AG08395 (cell line): ENCODE measurements at places on chromosomes 1 and 21.

GRCh38 chr1:44316231-44316759 is 38.8 kb downstream of the ERI3 start:
- no peak for DNase-seq

DNA sequence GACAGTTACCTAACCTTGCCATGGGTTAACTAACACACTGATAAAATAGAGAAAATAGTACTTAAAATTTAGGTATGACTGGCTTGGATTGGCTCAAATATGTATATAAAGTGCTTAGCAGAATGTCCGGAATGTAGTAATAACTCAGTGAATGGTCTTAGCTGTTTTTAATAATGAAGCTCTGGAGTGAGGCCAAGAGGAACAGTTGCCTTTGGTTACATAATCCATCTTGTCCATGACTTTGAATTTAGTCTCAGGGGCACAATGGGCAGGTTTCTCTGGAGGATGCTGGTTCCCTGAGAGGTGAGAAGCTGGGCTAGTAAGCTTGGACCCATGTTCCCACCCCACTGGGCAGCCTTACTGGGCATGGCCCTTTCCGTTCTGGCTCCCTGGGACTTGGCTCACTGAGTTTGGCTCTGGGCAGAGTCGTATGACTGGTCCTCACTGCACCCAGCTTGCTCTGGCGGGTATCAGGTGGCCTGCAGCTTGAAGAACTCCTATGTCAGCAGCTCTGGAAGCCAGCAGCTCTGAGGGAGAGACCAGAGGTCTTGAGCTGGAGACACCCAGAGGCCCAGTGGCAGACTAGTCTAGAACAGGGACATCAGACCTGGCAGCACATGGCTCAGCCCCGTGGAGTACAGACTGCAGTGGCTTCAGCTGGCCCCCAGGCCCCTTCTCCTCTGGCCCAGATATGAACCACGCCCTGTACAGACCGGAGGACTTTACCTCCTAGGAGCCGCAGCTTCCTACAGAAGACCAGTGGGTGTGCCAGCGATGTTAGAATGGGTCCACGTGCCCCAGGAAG is 40.4 kb downstream of the TENT5C start:
- DNase-seq = peak; percentile 10

DNA sequence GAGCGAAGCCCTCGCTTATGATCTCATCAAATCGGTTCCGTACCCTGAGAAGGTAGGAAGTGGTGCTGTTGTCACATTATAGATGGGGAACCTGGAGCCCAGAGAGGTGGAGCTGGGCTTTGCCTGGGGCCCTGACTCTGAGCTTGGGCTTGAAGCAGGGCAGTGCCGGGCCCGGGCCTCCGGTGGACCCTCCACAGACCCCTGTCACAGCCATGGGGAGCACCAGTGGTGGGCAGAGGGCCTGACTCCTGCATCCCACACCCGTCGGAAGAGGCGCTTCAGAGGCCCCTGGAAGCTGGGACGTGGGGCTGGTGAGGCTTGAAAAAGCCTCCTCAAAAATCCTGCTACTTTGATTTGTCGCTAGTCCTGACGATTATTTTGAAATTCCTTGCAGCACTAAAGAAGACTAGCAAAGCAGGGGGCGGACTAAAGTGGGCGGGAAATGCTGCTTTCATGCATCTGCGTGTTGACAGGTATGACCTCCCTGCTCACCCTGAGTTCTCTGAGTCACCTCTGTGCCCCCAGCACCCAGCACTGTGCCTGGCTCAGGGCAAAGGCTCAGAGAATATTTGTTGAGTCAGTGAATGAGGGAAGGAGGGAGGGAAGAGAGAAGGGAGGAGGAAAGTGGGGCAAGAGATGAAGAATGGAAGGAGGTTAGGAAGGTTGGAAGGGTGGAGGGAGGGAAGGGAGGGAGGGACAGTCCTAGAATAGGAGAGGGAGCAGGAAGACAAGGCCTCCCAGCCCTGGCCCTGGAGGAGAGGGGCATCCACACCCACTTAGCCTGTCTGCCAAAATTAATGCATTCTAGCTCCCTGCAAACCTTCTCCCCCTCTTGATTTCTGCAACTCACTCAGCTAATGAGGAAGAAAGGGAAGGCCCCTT is 262.8 kb upstream of the VAMP3 start:
- no peak for DNase-seq

- no peak for DNase-seq
Measured at GRCh38 chr1:244137276-244137675, 86.2 kb downstream of the ZBTB18 start.

- DNase-seq = no peak
Measured at GRCh38 chr1:174466607-174467006, 18.8 kb downstream of the GPR52 start.

DNA sequence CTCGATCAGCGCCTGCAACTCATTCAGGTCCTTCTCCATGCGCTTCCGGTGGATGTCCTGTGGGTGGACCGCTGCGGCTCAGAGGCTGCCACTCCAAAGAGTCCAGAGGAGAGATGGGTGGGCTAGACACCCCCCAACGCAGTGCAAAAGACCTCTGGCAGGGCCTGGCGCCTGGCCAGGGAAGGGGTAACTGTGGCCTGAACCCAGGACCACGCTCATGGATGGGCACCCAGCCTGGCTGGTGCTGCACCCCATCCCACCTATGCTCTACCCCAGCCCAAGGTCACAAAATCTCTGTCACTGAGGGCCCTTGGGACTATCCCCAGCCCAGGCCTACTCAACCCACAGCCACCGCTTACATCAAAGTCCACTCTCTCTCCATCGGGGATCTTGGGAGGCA is 12.2 kb downstream of the TNNT2 start:
- no peak for DNase-seq

DNA sequence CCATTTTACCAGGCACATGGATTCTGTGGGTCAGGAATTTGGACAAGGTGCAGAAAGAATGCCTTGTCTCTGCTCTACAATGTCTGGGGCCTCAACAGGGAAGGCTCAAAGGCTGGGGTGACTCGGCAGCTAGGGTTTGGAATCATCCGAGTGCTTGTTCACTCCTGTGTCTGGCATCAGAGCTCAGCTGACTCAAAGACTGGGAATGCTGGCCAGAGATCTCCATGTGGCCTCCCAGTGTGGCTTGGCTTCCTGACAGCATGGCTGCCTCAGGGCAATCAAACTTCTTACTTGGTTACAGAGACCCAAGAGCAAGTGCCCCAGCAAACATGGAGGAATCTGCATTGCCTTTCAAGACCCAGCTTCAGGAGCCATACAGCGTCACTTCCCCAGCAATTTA is 110.5 kb downstream of the TOMM20 start:
- peak; percentile 93 for DNase-seq

- no peak for DNase-seq
Measured at GRCh38 chr1:110864287-110864686, 8.7 kb upstream of the CD53 start.

DNA sequence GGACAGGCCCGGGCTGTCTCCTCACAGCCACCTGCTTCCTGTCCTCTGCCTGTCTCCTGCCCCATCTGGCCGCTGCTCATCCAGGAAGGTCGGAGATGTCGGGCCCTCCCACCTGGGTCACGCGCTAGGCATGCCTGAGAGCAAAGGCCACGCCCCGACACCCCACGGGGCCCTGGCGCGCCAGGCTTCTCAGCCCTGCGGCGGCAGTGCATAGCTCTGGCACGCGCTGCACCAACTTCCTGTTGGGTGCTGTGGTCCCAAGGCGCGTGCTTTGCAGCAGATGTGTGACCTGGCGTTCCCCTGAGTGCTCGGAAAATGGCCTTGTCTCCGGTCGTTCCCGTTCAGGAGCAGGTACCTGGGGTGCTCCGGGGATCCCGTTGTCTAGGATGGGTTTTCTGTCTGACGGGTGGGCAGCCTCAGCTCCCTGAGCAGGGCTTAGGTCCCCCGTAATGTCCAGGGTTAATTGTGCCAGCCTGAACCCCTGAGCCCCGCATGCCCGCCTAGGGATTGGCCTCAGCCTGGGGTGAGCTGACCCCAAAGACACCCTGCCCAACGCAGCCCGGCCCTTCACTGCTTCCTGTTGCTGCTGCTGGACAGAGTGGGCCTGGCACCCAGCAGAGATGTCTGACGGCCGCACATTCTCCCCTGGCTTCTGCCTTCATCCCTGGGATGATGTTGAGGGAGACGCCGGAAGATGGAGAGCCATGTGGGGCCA is 19.4 kb upstream of the KCNAB2 start:
- peak; percentile 63 for DNase-seq

GRCh38 chr1:17350083-17350482 is 21.9 kb upstream of the PADI6 start:
- DNase-seq = no peak

DNA sequence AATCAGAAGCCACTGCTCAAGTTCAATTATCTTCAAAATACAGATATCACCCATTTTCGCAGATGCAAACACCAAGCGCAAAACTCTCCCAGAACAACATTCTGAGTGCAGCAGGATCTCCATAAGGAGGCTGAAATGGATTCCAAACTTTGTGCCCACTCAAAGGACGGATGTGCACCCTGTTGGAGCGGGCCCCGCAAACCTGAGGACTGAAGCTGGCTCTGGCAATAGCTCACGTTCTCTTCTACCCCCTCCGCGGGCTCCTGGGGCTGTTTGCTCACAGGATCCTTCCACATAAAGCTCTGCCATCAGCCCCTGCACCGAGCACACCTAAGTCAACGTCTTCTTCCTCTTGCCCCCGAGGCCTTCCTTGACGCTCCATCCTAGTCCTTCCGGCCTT is 11.7 kb upstream of the RCSD1 start:
- no peak for DNase-seq

- DNase-seq = no peak
Measured at GRCh38 chr1:60589916-60590315, 492.4 kb upstream of the NFIA start.

DNA sequence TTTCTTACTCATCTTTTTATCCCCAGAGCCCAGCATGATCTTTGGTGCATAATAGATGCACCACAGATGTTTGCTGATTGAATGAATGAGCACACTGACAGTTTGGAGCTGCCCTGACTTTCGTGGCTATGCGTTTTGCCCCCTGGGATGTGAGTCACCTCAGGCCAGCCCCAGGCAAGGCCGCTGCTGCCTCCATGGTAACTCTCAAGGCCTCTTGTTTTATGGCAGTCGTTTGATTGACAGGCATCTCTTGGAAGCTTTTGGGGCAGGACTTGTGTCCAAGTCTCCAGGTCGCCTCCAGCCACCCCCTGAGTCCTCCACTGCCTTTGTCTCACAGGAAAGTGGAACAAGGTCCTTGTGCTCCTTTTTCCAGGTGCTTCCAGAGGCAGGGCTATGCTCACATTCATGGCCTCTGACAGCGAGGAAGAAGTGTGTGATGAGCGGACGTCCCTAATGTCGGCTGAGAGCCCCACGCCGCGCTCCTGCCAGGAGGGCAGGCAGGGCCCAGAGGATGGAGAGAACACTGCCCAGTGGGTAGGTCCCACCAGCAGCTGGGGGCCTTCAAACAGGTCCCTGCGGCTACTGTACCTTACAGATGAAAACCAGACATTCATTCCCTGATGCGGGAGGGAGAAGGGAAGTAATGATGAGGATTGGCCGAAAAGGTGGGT is 11.2 kb downstream of the PSEN2 start:
- no peak for DNase-seq

GRCh38 chr1:27503844-27504587 is 14.0 kb upstream of the WASF2 start:
- DNase-seq = no peak

GRCh38 chr1:42690477-42691156 is 8.4 kb downstream of the YBX1 start:
- DNase-seq = no peak

DNA sequence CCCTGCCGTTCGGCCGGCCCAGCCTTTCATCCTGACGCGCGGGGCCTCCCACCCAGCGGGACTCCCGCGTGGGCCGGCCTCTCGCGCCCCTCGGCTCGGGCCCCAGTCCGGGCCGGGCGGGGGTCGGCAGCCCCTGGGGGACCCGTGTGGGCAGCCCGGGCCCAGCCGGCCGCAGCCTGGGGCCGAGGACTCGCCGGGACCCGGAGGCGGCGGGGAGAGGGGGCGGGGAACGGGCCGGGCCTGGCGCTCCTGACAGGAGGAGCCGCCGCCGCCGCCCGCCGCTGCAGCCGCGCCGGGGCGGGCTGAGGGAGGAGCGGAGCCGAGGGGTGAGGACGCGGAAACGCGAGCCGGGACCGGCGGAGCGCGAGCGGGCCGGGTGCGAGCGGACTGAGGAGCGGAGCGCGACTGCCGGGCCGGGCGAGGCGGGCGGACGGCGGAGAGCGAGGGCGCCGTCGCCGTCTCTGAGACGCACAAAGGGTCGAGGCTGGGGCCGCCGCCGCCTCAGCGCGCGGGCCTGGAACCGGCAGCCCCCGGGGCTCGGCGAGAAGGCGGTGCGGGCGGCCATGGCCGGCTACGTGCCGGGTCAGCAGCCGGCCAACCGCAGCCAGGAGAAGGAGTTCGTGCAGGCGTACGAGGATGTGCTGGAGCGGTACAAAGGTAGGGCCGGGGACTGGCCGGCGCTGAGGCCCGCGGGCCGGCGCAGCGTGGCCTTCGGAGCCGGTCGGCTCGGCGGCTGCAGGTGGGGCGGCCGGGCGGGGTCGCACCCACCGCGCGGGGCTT is 79.1 kb downstream of the NDUFS5 start:
- peak; percentile 75 for DNase-seq

DNA sequence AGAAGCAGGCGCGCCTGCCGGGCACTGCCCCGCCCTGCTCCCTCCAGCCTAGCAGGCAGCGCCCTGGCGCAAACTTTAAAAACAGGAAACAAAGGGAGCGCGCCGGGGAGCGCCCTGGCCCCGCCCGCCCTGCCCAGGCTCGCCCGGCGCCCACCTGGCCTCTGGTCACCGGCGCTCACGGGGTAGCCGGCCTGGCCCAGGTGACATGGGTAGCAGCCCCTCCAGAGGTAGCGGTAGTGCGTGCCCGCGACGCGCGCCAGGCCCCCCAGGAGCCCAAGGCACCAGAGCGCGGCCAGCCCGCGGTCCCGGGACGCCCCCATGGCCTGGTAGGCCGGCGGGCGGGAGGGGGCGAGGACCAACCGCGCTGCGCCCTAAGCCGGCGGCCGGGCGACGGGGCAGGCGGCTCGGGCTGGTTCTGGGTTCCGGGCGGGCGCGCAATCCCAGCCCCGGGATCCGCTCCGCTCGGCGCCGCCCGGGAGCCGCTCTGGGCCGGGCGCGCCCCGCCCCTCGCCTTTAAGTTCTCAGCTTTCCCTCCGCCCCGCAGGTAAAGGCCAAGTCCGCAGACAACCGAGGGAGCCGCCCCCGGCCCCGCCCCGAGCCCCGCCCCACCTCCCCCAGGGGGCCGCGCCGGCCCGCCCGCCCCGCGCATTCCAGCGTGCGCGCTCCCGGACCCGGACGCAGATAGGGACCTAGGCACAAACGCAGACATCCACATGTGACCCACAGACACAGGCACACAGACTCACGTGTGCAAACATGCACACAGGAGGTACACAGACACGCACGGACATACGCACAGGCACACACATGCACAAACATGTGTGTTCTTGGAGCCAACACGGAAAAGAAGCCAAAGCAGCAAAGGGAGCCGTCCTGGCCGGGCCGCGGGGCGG is 76.7 kb downstream of the ARHGEF16 start:
- peak; percentile 90 for DNase-seq
